ENCODE measurements at places on chromosomes 2 and 18.

GRCh38 chr2:64548761-64549160 lies 24.6 kb downstream of the AFTPH start:
- DNase-seq = no peak

GRCh38 chr2:224819075-224819474 lies 102.9 kb upstream of the CCDC195 start:
- no peak for DNase-seq

- no peak for DNase-seq
Observed at GRCh38 chr2:159609811-159610549, 6.4 kb downstream of the BAZ2B start.

DNA sequence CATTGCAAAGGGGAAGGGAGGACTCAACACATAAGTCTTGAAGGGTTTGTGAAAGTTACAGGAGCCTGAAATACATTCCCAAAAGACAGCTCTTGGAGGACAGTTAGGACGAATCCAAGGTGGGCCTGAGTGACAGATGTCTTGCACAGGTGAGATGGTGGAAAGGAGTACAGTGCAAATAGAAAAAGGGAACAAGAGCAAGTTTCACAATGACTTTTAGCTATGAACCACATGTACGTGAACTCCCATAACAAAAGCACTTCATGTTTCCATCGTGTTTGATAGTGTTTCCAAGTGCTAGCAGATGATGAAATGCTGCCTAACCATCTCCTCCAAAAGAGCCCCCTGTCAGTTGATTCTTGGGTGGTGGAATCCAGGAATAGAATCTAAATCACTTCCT lies 1.8 kb downstream of the IL18RAP start:
- no peak for DNase-seq

- DNase-seq = no peak
Observed at GRCh38 chr2:9330612-9331270, 92.6 kb downstream of the ITGB1BP1 start.

DNA sequence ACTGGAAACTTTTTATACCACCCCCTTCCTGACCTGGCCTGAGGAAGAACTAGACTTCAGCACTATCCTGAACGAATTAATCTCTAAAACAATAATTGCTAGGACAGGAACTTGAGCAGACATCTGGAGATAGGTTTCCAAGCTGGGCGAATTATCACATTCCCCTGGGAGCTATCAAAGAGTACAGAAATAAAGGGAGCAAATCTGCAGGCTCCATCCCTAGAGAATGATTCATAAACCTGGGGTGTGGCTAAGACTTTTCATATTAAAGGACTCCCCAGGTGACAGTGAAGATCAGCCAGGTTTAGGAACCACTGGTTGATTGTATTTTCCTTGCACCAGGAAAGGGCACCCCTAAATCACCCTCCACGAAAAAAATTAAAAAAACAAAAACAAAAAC lies 105.6 kb upstream of the NOL4 start:
- DNase-seq = no peak

- no peak for DNase-seq
Observed at GRCh38 chr18:53004798-53005197, 664.8 kb downstream of the DCC start.

DNA sequence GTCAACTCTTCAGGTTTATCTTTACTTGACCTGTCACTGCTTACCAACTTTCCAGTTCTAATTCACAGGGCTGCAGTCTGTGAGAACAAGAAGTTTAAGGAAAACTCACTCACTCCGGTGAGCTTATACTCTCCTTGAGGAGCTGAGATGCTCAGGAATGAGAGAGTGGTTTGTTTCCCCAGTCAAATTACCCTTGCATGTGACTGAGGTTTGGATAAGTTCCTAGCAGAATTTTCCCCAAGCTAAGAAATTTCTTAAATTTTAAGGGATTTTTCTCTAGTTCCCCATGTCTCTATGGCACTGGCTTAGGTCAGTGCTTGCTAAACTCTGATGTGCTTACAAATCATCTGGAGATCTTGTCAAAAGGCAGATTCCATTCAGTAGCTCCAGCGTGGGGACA lies 12.8 kb upstream of the CCDC85A start:
- DNase-seq = no peak

GRCh38 chr2:21781962-21782361 lies 658.2 kb downstream of the TDRD15 start:
- no peak for DNase-seq

DNA sequence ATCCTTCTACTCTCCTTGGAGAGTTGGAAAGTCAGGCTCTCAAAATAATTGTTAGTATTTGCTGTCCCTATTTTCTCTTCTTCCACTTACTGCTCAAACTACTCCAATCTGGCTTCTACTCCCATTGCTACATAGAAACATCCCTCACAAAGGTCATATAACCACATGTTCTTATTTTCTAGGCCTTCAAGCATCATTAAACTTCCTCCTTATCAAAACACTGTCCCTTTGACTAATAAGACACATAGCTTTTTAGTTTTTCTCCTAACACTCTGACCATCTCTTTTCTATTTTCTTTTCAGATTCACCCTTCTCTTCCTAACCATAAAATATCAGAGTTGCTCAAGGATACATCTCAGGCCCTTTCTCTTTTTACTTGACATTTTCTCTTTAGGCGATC lies 148.3 kb downstream of the MBD2 start:
- no peak for DNase-seq

DNA sequence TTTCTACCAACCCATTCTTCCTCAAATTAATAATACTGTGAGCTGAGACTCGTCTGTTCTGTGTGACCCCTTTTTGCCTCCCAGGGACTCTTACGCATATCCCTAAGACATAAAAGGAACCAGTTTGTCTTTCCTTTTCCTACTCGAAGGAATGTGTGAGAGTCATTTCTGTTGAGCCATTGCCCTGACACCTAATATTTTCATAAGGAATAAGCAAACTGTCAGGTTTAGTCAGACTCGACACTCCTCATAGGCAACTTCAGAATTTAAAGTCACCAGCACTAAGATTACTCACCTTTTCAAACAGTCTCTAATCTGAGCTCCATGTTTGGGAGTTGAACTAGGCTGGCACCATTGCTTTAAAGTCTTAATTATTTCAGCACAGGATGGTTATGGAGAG lies 305.5 kb downstream of the IKZF2 start:
- DNase-seq = no peak

GRCh38 chr18:52678034-52678433 lies 338.0 kb downstream of the DCC start:
- DNase-seq = no peak

- DNase-seq = no peak
Observed at GRCh38 chr2:96626553-96626942, 11.6 kb downstream of the KANSL3 start.

GRCh38 chr2:95008306-95008705 lies 17.2 kb upstream of the MAL start:
- no peak for DNase-seq

GRCh38 chr2:98090951-98091350 lies 4.0 kb downstream of the VWA3B start:
- DNase-seq = no peak
